ENCODE measurements at places on chromosomes 1 and 21.

DNA sequence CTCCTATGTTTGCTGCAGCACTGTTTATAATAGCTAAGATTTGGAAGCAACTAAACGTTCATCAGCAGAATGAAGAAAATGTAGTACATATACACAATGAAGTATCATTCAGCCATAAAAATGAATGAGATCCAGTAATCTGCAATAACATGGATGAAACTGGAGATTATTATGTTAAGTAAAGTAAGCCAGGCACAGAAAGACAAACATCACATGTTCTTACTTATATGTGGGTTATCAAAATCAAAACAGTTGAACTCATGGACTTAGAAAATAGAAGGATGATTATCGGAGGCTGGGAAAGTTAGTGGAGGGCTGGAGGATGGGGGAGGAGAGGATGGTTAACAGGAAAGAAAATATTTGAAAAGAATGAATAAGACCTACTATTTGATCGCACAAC, 1017.6 kb downstream of the KCNT2 start:
- DNase-seq: no peak

- no peak for DNase-seq
Measured at GRCh38 chr21:28485301-28486022, 507.2 kb downstream of the LTN1 start.

- DNase-seq: no peak
Measured at GRCh38 chr1:91428182-91428798, 23.7 kb upstream of the HFM1 start.

DNA sequence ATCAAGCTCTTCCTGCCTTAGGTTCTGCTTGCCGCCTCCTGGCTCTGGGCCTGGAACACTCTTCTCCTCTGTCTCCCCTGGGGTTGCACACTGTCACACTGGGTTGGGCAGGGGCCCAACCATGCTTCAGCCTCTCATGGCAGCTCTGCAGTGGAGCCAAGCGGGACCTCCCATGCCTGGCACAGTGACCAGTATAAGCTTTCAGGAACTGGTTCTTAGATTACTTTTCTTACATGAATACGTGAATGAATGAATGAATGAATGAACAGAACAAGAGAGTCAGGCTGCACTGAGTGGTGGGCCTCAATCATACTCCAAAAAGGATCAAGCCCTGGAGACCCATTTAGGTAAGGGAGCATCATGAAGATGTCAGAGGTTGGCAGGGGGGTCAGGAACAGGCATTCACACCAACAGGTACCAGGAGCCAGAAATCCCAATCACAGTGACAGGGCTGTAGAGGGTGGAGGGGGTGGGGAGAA, 30.8 kb upstream of the TMEM125 start:
- no peak for DNase-seq

DNA sequence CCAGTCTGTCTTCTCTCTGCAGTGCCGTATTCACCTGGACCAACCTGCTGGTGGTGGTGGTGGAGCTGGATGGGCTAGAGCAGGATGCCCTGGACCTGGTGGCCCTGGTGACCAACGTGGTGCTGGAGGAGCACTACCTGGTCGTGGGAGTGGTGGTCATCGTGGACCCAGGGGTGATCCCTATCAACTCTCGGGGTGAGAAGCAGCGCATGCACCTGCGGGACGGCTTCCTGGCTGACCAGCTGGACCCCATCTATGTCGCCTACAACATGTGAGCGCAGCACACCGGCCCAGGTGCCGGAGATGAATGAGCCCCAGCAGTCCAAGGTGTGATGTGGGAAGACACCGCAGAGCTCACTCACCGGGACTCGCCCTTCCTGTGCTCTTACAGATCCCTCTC, 37.5 kb downstream of the S100B start:
- DNase-seq: no peak

All from CD4-positive, alpha-beta T cell treated with Interleukin-4 for 1 hour (primary cell).